ENCODE measurements at places on chromosomes 4 and X. TPM values are rescaled to one million over a fixed set of nuclear protein-coding genes. Genes with fewer than 3 reads are reported as not detected.

DNA sequence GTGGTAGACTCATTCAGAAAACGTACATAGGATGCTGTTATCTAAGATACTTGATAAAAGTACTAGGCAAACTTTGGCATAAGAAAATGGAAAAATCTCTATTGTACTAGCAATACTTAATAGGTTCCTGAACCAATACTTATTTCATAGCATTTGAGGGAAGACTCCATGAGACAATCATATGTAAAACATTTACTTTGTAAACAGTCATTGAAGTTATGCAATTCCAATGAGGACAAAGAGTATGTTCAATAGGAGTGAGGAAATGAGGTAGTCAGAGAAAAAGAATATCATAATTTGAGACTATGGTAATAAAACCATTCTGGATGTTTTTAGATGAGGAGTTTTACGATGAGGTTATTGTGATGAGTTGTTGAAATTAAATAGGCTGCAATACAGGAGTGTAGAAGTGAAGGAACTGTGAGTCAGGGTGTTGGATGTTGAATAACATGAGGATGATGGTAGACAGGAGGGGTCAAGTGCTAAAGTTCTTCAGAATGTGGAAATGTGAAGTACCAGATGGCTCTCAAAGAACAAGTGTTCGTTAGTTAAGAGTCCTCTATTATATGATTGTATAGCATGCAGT is 397.9 kb downstream of the PPP3CA start:
- no peak for DNase-seq

DMRTC1B gene
- total RNA-seq = not detected

GRCh38 chr4:173748353-173748752 is 218.3 kb upstream of the HAND2 start:
- no peak for DNase-seq

DNA sequence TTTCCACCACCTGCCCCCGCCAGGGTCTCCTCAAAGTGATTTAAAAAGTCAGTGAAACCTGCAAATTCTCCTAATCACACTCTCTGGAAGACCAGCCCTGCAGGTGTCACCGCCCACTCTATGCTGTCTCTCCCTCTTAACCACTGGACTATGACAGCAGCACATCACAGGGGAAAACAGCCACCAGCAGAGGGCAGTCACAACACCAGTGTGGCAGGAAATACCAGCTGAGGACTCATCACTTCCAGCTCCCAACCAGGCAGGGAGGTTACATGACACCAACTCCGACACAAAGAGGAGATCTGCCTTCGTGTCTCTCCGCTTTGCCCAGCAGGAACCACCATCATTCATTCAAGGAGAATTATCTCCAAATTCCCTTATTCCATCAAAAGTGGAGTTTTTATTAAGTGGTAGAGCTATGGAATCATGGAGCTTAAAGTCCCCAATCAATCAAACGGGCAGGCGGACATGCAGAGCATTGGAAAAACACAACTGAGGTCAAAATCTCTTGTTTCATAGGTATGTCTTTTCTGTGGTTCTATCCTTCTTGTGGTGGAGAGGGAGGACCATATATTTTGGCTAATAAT is 91.3 kb downstream of the NSUN7 start:
- DNase-seq = peak; percentile 78

DNA sequence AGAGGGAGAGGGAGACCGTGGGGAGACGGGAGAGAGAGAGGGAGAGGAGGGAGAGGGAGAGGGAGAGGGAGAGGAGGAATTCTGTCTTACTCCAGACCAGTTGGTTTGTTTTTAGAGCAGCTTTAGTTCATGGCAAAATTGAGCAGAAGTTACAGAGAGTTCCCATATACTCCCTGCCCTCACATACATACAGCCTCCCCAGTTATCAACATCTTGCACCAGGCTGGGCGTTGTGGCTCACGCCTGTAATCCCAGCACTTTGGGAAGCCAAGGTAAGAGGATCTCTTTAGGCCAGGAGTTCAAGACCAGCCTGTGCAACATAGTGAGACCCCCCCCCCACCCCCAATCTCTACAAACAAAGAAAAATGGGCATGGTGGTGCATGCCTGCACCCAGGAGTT is 79.8 kb upstream of the OGT start:
- no peak for DNase-seq

UGT2A3 gene
- not detected for total RNA-seq

DNA sequence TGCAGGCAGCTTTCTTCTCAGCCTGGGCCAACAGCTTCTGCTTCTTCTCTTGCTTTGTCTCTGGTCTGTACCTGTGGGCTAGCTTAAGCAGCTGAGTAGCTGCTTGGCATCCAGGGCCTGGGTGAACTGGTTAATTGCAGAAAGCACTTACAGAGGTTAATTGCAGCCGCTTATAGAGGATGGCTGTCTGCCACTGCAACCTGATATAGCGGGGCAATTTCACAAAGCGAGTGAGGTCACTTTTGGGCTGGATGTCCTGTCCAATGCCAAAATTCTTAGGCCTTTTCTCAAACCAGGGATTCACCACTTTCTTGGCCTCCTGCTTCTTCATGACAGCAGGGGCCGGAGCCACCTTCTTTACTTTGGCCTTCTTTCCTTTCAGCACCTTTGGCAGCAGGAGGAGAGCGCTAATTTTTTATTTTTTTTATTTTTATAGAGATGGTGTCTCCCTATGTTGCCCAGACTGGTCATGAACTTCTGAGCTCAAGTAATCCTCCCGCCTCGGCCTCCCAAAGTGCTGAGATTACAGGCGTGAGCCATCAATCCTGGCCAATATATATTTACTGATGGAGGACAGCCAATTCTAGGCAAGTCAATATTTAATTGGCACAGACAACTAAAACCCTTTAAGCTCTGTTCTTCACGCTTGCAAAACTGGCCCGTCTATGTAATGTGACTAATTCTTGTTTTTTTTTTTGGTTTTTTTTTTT is 61.0 kb downstream of the ENOPH1 start:
- no peak for DNase-seq

- DNase-seq = no peak
Observed at GRCh38 chr4:128449251-128449650, 161.6 kb upstream of the PGRMC2 start.

- no peak for DNase-seq
Observed at GRCh38 chr4:153969542-153969941, 180.7 kb upstream of the SFRP2 start.

DNA sequence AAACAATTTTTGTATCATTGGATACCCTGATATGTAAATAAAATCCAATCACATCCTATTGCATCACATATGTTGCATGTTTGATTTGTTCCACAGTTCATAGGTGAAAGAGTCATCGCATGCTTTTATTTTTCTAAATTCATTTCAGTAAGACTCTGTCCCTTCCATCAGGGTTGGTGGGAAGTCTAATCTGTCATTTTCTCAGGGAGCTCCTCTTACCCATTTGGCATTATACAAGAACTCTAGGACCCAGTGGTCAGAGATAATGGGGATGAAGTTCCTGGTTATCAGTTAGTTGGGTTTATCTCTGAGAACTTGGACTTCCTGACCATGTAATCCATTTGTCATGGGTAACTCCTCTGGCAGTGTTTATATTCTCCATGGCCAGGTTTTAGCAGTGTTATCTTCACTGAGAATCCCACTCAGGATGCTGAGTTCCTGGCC is 227.1 kb upstream of the JADE1 start:
- DNase-seq = no peak

DNA sequence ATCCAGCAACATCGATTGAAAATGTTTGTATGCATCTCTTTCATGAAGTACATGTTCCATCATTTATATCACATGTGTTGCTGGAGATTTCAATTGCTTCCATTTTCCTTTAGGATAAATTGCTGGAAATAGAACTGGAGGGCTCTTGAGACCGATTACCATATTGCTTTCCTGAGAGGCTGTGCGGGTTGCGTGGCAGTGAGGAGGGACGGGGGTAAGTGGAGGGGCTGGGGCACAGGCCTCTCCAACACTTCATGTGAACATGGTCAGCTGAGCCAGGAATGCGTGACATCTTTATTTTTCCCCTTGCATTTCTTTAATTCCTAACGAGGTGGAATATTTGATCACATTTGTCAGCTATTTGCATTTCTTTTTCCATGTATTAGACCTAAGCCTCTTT is 144.6 kb downstream of the TBL1X start:
- DNase-seq = no peak

GRCh38 chrX:130834149-130834548 is 68.9 kb downstream of the ENOX2 start:
- DNase-seq = no peak

DAPP1 gene
- 0.51 TPM for total RNA-seq

DNA sequence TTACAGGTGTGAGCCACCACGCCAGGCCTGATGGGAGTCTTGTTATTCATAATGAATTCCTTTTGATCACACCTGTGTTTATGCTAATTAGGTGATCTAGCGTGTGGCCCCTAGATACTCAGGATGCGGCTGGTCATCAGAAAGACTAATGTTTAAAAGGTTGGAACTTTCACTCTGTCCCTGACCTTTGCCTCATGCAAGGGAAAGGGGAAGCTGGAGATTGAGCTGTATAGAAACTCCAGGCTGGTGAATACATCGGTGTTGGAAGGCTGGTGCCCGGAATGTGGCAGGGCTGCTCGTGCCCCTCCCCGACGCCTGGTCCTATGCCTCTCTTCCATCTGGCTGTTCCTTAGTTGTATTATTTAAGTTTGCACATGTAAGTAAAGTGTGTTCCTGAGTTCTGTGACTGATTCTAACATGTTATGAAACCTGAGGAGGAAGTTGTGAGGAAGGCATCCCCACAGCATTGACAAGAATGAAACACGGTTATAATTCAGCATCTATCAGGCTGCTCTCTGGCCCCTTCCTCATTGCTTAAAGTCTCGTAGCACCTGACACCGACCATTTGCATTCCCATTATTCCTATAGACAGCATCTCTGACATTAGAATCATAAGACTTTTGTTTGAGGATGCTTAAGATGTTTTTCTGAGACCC is 28.9 kb downstream of the CASP3 start:
- DNase-seq = no peak
